ENCODE measurements at places on chromosomes 4 and X. TPM values are rescaled to one million over a fixed set of nuclear protein-coding genes. Genes with fewer than 3 reads are reported as not detected.
A peak's percentile ranks its signal among the peaks of the same experiment; 100 is the strongest.

Gene KIAA0232
- 52.9 TPM for total RNA-seq

Gene CLDN34
- total RNA-seq: not detected

Gene TMPRSS11E
- total RNA-seq: not detected

Gene PNMA6F
- not detected for total RNA-seq

Gene ANXA10
- not detected for total RNA-seq

Gene HSFX2
- not detected for total RNA-seq

Gene DDIT4L
- total RNA-seq: 6.1 TPM

Gene GATA1
- not detected for total RNA-seq

Gene BCLAF3
- 6.9 TPM for total RNA-seq

Gene PLS3
- total RNA-seq: 57.0 TPM

Gene SLC7A11
- total RNA-seq: 4.7 TPM

Gene GPR119
- total RNA-seq: not detected

DNA sequence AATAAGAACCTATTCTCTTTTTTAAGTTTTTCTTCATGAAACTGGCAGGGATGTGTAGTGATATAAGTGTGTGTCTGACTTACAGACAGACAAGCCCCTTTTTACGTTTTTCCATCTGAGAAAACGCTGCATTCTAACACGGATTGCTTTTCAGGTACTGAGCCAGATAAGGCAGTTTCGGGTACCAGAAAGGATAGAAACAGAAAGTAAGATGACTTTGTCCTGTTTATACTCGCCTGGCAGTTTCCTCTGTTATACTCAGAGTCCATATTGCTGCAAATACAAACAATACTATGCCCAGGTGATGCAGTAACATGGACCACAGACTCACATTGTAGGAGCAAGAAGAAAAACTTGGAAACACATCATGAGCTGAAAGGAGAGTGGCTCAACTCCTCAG is 2320.6 kb upstream of the AGA start:
- DNase-seq: no peak

DNA sequence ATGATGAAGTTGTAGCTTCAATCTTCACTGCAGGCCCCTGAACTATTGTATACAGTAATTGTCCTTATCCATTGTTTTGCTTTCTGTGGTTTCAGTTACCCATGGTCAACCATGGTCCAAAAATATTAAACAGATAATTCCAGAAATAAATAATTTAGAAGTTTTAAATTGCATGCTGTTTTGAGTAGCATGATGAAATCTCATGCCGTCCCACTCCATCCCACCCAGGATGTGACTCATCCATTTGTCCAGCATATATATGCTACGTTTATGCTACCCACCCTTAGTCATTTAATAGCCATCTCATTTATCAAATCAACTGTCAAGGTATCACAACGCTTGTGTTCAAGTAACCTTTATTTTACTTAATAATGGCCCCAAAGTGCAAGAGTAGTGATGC is 34.5 kb downstream of the IQCM start:
- DNase-seq: no peak

GRCh38 chrX:138748480-138748879 is 37.0 kb upstream of the FGF13 start:
- DNase-seq: no peak

- no peak for DNase-seq
Observed at GRCh38 chr4:144295286-144295995, 154.9 kb upstream of the GYPA start.

GRCh38 chr4:87851332-87851731 is 18.6 kb downstream of the MEPE start:
- DNase-seq: no peak

DNA sequence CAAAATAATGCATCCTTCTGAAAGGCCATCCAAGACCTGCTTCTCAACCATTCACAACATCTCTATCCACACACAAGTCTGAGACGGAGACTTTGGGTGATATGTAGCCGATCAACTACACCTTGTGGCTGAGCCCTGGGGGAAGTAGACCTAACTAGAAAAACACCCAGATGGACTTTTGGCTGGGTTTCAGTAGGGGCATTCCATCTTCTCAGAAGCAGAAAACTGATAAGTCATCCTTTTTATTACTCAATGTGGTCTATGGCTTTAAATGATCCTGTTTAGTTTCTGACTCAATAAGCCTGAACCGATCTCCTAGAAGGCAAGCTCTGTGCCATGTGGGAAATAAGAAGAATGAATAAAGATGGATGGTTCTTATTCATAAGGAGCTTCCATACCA is 82.5 kb upstream of the AFF2 start:
- no peak for DNase-seq

DNA sequence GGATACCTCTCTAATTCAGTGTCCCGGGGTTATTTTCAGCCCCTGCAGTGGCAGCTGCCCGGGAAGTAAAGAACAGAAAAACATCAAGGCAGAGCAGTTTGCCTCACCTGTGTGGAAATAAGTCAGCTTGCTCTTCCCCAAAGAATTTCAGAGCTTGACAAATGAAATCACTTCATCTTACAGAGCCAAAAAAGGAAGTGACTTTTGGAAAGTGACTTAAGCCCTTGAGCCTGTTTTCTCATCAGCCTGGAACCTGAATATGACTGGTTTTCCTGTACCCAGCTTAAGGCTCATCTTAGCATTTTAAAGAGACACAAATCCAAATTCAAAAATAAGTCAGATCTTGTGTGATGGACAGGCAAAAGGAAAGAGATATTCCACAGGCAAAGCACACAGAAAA is 211.6 kb downstream of the RCHY1 start:
- no peak for DNase-seq

- DNase-seq: no peak
Observed at GRCh38 chr4:177232473-177232872, 77.2 kb upstream of the NEIL3 start.

DNA sequence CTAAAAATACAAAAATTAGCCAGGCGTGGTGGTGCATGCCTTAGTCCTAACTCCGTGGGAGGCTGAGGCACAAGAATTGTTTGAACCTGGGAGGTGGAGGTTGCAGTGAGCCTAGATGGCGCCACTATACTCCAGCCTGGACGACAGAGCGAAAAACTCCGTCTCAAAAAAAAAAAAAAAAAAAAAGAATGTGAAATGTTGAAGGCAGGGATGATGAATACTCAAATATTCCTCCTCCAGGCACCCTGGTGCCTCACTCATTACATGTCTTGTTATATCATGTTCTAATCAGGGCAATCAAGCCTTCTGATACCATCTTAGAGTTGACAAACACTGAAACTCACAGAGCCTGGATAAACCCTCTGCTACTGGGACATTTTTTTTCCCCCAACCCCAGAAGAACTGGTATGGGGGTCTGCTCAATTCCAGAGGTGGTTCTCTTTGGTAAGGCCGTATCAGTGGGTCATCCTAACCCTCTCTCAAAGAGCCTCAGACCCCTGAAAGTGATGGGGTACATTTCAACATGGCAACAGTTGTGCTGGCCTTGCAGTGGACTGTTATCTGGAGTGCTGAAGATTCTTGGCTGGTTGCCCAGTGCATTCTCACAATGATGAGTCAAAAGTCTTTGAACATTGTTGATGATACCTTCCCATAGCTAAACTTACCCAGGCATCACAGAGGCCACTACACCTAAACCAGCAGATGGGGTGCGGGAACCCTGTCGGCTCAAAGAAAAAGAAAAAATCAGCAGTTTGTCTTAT is 2.4 kb upstream of the SH3KBP1 start:
- peak; percentile 63 for DNase-seq

GRCh38 chrX:48468693-48469691 is 1.1 kb downstream of the SLC38A5 start:
- DNase-seq: no peak

GRCh38 chrX:39619182-39620009 is 478.4 kb downstream of the BCOR start:
- DNase-seq: no peak

DNA sequence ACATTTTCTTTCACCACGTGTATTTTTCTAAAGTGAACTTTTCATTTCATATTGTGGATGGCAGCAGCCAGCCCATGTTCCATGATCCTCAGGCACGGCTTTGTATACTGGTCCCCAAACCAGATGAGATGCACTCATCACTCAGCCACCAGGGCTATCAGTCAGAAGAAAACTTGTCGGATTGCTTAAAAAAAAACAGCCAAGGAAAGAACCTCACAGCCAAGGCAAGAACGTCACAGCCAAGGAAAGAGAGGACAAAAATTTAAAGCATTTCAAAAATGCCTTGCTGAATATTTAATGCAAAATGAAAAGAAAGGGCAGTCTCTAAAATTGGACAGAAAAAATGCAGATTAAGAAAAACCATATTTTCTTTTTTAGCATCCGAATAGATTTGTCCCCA is 333.3 kb downstream of the PDGFC start:
- DNase-seq: no peak

GRCh38 chrX:136219893-136220292 is 31.3 kb downstream of the MAP7D3 start:
- no peak for DNase-seq

- DNase-seq: no peak
Observed at GRCh38 chr4:164847967-164848649, 28.9 kb upstream of the APELA start.

DNA sequence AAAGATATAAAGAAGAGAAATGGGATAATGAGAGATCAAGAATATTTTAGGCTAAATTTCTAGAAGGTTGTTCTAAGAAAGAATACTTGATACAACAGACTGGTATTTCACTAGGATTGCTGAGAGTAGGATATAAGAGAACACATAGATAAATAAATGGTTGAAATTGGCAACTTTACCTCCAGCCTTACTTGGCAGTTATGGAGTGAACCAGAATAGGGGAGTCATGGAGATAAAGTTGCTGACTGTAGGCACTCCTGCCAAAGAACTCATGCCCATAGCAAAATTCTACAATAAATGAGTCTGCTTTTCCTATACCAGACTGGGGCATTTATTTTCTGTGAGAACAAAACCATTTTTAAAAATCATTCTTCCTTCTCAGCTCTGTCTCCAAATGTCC is 26.4 kb upstream of the MMRN1 start:
- no peak for DNase-seq

DNA sequence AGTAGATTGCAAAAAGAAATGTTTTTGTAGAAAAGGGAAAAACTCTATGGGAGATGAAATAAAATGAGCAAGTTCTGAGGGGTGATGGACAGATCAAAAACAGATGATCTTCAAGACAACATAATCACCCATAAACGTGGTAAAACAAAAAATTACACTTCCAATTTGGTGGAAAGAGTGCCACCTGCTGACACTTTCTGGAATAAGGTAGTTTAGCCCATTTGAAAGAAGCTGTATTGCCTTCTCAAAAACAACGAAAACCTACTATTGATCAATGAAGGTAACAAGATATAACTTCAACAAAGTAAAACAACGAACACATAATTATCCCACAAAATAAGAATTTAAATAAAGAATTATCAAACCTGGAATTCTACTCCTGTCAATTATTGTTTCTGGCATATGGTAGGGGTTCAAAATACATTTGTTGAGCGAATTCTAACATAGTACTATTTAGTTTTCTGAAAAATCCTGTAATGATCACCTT is 2.5 kb downstream of the COQ2 start:
- DNase-seq: no peak

DNA sequence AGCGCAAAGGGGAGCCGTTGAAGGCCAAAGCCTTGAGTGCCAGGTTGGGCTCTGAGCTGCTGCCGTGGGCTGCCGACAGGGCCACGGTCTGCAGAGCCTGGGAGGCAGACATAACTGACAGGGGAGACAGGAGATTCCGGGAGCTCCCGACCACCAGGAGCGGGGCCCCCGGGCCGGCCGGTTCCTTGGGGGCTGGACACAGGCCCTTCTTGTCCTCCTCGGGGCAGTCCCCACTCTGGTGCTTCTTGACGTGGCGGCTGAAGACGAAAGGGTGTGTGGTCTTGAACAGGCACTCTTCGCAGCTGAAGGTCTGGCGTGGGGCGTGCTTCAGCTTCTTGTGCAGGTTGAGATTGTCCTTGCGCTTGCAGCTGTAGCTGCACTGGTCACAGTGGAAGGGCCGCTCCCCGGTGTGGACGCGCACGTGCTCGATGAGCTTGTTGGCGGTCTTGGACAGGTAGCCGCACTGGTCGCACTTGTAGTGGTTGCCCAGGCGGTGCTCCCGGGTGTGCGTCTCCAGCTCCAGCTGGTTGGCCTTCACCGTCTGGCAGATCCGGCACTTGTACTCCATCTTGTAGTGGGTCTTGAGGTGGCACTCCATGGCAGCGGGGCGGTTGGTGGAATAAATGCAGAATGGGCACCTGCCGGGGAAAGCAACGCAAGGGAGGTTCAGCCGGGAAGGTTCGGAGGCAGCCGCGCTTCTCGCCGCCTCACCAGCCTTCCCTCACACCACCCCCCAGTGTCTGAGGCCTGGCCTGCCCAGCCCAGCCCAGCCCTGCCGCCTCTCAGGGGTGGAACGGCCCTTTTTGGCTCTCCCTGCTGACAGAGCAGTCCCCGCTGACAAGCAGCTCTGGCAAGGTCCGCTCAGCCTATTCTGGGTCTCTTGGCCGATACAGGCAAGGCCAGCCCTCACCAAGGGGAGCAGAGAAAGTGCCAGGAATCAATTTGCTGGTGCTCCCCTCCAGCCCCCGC is 81.3 kb downstream of the C4orf51 start:
- DNase-seq: no peak

DNA sequence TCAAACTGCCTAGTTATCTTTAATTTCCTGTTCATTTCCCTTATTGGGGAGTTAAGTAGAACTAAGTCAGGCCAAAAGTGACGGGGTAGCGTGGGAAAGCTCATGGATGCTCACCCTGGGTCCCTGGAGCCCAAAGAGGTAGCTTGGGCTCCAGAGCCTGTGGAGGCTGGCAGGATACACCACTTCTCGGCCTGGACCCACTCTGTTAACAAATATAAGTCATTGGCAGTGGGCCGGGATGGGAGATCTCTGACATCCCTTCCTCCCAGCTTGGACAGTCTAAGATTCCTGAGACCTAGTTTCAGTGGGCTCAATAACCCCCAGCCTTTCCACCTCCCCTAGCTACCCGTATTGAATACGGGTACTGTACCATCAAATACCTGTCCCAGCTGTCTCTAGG is 106.1 kb downstream of the EFNB1 start:
- no peak for DNase-seq

- DNase-seq: no peak
Observed at GRCh38 chrX:32778965-32779364, 432.4 kb downstream of the DMD start.

DNA sequence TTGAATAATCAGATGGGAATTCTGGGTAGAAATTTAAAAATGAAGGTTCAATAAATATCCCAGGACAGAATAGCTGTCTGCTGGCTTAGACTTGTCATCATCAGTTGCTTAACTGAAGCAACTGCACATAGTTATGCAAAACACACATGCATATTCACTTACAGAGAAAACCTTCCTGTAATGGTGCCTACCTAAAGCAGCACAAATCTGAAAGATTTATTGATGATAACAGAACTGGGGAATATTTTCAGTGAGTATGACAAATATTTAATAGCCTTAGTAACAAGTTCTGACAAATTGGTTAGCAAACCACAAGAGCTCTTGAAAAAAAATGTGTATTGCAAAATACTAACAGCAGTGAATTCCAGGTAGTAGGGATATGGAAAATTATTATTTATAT is 606.8 kb upstream of the BOD1L1 start:
- no peak for DNase-seq

GRCh38 chr4:72112514-72113156 is 80.8 kb downstream of the NPFFR2 start:
- no peak for DNase-seq

- peak; percentile 79 for DNase-seq
Observed at GRCh38 chr4:2811830-2812611, 19.1 kb downstream of the SH3BP2 start.

- no peak for DNase-seq
Observed at GRCh38 chr4:87236861-87237260, 16.4 kb upstream of the KLHL8 start.

- no peak for DNase-seq
Observed at GRCh38 chr4:151882072-151882803, 121.4 kb upstream of the GATB start.

GRCh38 chr4:18669390-18669789 is 647.8 kb upstream of the LCORL start:
- DNase-seq: no peak

- DNase-seq: no peak
Observed at GRCh38 chrX:129631849-129632248, 22.9 kb downstream of the APLN start.

Measured in left cardiac atrium (tissue), 4 donors.